Right hindlimb (tissue), 1 donor: ENCODE measurements at places on chromosomes 1 and 21.
A peak's percentile ranks its signal among the peaks of the same experiment; 100 is the strongest.

GRCh38 chr21:45598109-45598508, 45.4 kb upstream of the PCBP3 start:
- DNase-seq = no peak

DNA sequence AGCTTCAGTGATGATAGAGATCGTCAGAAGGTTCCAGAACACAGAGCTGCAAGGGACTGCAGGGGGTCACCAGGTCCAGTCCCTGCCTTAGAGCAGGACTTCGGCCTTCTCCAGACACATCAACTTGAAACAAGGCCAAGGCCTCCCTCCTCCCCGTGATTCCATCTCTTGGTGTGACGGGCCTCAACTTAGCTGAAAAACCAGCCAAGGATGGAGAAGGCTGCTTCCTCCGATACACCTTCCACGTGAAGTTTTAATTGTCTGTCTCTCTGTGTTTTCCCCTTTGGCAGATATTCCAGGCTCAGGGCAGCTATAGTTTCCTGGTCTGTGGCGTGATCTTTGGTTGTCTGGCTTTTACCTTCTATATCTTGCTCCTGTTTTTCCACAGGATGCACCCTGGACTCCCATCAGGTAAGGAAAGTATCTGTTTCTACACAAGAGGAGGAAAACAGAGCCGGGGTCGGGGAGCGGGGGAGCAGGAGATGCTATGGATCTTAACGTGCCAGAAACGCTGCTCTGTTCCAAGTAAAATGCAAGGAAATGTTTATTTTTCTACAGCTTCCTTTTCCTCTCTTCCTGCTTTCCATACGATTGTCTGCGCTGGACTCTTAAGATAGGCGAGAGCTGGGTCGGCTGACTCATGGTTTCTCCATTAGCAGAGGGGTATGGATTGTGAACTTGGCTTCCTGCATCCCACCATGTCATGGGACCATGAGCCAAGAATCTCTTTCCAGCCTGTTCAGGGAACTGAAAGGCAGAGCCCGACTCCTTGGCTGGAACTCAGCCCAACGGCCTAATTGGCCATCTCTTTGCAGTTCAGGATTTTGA, 32.8 kb downstream of the ELK4 start:
- DNase-seq = peak; percentile 93

GRCh38 chr1:151964510-151964909, 29.1 kb downstream of the S100A10 start:
- no peak for DNase-seq

DNA sequence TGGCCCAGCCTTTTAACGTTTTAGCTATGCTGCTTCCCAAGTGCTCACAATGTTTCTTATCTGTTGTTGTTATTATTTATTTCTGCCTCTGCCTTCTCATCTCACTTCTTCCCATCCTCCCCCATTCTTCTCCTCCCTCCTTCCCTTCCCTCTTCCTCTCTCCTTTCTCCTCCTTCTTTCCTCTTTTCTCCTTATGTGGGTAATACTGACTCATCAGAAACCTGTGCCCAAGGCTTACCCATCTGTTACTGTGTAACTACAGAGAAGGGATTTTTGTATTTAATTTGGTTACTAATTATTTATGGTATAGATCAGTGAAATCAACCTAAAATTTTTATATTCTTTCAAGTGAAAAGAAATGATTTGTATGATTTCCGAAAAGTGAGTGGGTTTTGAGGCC, 120.3 kb downstream of the KCNK2 start:
- DNase-seq = no peak

DNA sequence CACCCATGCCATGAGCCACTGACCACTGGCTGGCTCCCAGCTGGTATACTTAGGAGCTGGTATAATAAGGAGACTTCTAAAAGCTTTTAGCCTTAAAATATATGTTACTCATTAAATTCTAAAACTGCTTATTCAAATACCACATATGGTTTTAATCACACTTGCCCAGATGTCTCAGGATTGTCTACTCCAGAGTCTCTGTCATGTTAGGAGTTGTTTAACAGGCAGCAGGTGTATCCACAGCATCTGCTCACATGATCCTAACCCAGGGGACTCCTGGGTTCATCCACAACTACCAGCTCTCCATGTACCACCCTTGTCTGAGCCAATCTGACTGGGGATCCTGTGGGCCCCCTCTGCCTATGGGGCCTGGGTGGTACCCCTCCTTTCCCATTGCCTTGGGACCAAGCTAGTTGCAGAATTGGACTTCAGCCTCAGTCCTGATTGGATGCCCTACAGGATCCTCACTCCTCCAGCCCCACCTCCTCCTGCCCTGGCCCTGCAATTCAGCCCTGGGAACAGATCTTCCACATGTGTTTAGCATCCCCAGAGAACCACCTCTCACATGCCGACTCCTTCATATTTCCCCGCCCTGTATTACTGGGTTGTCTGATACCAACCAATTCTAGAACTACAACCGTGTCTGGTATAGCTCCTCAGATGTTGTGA, 61.3 kb downstream of the BCAR3 start:
- no peak for DNase-seq

GRCh38 chr1:41020109-41020576, 1.4 kb downstream of the SLFNL1 start:
- DNase-seq = no peak

GRCh38 chr1:79539001-79539400, 532.5 kb upstream of the ADGRL4 start:
- no peak for DNase-seq

DNA sequence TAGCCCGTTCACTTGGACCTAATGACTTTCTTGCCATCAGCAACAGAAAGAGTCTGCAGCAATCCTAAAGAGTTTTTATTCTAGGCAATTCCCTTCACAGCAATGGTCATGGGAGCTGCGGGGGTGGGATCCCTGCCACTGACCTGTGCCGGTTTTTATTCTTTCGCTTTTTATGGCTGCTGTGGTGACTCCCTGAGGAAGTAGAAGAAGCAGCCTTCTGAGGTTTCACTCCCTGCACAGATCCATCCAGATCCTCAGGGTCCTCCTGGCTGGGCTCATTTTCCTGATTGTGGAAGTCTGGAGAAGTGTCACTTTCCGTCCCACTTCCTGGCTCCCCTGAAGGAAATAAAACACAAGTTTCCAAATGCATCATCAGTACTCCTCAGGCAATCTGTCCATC, 12.9 kb downstream of the MEAF6 start:
- no peak for DNase-seq

- no peak for DNase-seq
These were observed 30.3 kb downstream of the IGSF21 start for GRCh38 chr1:18137759-18138345.

- DNase-seq = no peak
These were observed 12.7 kb downstream of the SPATC1L start for GRCh38 chr21:46171585-46171984.

DNA sequence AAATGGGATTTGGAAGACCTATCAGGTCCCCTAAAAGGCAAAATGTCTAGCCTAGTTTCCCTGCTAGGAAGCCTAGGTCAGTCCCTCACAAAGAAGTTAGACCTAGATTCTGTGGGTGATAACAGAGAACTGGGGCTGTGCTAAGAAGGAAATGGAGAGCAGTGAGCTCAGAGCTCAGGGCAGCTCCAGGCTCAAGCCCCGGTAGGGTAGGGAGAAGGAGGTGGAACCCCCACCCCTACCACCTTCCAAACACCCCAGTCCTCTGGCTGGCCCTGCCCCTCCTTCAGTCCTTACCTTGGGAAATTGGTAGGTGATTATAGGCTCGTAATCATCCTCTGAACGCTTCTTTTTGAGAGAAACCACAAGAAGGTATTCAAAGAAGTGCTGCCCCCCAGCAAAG, 1.1 kb downstream of the DENND2D start:
- no peak for DNase-seq

DNA sequence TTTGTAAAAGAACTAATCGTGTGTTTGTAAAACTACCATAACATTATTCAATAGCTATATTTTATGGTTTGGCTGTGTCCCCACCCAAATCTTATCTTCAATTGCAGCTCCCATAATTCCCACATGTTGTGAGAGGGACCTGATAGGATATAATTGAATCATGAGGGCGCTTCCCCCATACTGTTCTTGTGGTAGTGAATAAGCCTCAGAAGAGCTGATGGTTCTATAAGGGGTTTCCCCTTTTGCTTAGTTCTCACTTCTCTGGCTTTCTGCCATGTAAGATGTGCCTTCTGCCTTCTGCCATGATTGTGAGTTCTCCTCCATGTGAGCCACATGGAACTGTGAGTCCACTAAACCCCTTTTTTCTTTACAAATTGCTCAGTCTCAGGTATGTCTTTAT, 1372.3 kb downstream of the AMY1C start:
- no peak for DNase-seq

DNA sequence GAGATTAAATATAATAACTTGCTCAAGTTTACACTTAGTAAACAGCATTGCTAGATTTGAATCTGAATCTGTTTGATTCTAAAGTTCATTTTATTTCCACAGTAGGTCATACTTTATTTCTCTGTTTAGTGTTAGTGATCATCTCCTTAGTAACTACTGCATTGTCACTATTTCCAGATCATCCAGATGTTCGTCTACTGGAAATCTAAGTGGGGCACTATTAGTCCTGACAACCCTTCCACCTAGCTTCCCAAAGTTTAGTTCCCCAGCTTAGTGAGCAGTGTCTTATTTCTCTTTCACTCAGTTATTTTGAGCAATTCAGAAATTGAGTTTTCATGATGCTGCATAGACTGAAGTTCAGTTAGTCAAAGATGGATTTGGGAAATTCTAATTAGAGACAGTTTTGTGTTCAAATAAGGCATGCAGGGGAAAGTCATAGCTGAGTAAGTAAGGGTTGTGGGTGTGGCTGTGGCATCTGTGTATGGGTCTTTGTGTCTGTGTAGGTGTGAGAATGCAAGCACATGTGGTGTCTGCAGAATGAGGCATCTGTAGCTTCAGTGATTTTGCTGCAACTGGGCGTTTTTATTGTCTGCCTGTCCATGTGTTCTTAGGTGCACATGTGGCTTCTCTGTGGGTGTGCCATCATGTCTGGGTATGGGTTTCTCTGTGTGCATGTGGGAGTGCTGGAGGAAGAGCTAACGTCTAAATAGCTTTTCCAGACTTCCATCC, 107.3 kb downstream of the NTMT2 start:
- DNase-seq = no peak

DNA sequence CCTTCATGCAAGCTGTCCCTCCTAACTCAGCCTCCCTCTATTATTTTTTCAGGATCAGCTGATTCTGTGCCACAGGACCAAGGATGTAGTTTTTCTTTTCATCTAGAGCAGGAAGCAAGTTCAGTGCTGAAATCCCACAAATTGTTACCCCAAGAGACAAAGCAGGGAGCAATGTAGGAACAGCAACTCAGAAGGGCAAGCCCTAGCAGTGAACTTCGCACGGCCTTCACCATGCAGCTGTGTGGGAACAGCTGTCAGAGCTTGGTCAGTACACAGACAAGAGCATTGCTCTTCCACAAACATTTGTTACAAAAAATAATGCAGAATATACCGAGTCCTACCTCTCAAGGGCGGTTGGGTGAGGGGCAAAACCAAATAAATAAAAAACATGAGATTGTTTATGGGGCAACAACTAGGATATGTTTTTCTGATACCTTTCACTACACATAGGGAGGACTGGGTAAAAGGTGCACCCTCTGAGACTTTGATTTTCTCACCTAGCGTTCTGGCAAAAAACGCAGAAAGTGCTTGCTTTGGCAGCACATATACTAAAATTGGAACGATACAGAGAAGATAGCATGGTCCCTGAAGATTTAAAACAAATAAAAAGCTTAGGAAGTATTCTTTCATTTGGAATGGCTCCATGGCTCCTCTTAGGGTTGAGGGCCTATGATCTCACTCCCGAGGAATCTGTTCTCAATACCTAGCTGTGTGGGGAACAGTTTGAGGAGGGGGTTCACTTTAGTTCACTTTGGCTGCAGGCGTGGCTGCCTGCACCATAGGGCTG, 37.1 kb upstream of the ANGPTL7 start:
- peak; percentile 62 for DNase-seq

- no peak for DNase-seq
These were observed 28.4 kb downstream of the EXTL2 start for GRCh38 chr1:100866041-100866900.

GRCh38 chr21:14677639-14678179, 131.6 kb upstream of the SAMSN1 start:
- no peak for DNase-seq

GRCh38 chr1:185672719-185673360, 61.4 kb upstream of the HMCN1 start:
- DNase-seq = no peak

DNA sequence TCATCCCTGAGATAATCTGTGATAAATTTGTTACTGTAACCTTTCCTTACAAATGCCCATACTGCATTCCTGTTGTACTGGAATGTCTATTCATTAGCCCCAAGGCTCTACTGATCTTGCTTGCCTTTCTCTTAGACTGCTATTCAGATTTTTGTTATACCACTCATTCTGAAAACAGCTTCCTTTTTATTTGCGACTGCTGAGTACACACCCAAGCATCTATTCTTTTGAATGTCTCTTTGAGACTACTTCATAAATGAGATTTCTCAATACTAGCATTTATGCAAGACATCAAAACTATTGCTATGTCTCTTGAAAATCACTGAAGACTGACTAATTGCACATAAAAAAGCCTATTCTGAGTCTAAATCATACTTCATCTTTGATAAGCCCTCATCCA, 38.6 kb downstream of the DENND1B start:
- no peak for DNase-seq

GRCh38 chr1:168726281-168726680, 2.7 kb downstream of the DPT start:
- DNase-seq = peak; percentile 32

DNA sequence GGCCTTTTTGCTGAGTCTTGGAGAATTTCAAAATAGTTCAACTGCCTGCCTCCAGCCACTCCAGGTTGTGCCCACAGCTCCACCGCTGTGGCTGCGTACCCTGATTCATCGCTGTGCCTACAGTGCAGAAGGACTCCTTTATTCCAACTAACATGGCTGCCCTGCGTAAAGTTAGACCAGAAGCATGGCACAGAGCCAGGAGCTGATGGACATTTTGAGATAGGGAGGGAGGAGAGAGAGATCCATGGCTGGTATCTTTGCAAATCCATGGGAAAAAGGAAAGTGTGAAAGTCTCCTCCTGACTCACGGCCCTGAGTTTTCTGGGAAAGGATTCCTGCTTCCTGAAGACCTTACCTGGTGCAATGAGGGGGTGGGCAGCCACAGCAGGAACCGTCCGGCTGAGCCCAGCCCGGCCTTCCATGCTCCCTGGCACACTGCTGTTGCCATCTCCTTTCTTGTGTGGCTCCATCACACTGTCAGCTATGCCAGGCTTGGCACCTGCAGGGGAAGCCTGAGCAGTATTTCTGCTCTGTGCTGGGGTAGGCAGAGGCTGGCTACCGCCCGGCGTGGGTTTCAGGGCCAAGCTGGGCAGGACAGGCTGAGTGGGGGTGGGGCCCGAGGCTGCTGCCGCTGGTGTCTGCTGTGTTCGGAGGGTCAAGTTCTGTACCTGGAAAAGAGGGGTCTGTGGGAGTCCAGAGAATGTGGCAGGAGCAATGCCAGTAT, 46.0 kb upstream of the A3GALT2 start:
- no peak for DNase-seq

GRCh38 chr1:221637641-221638041, 104.2 kb downstream of the DUSP10 start:
- peak; percentile 40 for DNase-seq

GRCh38 chr1:30535595-30536325, 187.6 kb downstream of the MATN1 start:
- DNase-seq = no peak
